Activated CD8-positive, alpha-beta T cell treated with anti-CD3 and anti-CD28 coated beads, Interleukin-2, amount 10 ng/mL, durations not matched to agents 7 days and 5 days (primary cell): ENCODE measurements at places on chromosomes 7 and 10.

GRCh38 chr10:90977855-90978486 lies 57.1 kb upstream of the ANKRD1 start:
- H3K4me3 ChIP-seq, result no peak overlapping the region
- H3K27ac ChIP-seq, result no peak overlapping the region
- H3K27me3 ChIP-seq, result peaks cover 7% of the 10 kb centered on the region
- no peak for DNase-seq
- no peaks in the 10 kb centered on the region for H3K4me1 ChIP-seq
- H3K36me3 ChIP-seq, result no peaks in the 10 kb centered on the region

DNA sequence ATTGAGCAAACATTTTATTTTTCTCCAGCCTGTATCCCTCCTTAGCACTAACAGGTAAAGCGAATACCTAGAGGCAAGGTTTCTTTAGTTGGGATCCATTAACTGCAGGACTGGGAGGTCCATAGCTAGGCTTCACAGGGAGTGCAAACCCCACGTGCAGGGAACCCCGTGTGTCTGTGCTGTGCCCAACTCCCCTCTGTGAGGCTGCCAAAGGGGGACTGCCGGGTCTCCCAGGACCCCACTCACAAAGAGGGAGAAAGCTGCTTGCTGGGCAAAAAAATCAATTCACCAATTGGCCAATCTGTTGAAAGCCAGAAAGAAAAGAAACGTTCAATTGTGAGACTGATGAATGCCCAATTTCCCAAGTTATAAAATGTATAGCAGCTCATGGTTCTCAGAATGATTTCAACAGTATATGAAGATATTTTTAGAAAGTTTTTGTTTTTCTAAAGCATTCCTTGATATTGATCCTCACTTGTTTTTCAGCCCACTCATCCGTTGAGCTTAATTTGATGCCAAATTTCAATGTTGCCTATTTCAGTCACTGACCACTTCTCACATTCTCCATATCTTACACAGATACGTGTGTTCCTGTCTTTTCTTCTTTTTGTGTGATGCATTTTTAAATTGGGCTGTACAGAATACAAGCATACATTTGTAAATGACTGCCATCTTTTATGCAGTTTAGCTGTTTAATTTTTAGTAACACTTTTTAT lies 202.7 kb upstream of the PRSS58 start:
- peaks cover 49% of the 10 kb centered on the region for H3K4me1 ChIP-seq
- no peaks in the 10 kb centered on the region for H3K36me3 ChIP-seq
- no peak for DNase-seq
- no peak overlapping the region for H3K27ac ChIP-seq
- H3K27me3 ChIP-seq, result peaks cover 4% of the 10 kb centered on the region
- no peak overlapping the region for H3K4me3 ChIP-seq

GRCh38 chr7:139111811-139112301 lies 2.3 kb upstream of the ZC3HAV1 start:
- no peaks in the 10 kb centered on the region for H3K27me3 ChIP-seq
- DNase-seq, result no peak
- H3K4me1 ChIP-seq, result peaks cover 31% of the 10 kb centered on the region
- H3K36me3 ChIP-seq, result peaks cover 27% of the 10 kb centered on the region
- peak overlapping the region; percentile 64 for H3K4me3 ChIP-seq

- no peak overlapping the region for H3K4me3 ChIP-seq
- no peaks in the 10 kb centered on the region for H3K4me1 ChIP-seq
Observed at GRCh38 chr10:49837685-49838084, 75.6 kb upstream of the OGDHL start.

DNA sequence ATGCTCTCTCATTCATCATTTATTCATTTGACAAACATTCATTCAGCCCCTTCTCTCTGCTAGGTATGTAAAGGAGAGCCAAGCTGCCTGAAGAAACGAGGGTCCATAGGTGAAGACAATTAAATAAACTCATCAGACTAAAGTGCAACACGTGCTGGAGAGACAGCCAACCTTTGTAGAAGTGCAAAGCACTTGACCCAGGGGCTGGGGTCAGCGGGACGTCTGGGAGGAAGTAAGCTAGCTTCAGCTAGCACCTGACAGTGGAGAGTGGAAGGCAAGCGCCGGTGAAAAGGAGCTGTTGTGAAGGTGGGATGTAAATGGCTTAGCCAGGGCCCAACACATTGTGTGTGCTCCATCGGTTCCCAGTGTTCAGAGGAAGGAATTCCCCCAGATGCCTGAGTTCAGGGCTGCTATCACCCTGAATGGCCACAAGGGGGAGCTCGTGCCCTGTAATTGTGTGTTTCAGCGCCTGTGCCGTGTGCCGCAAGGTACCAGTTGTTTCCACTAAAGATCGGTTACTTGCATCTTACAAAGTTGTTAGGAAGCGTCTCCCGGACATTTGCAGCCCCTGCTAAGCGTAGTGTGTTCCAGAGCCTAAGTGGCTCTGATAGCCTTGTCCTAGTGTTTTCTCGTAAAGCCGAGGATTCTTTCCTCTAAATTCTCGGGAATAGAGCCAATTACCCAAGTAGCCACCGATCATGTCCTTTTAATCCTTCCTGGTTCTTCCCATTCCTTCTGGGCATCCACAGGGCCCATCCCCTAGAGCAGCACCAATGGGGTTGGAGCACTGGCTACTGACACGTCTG lies 30.6 kb downstream of the TLX1 start:
- peaks cover 4% of the 10 kb centered on the region for H3K4me1 ChIP-seq
- no peak overlapping the region for H3K4me3 ChIP-seq
- no peak overlapping the region for H3K27ac ChIP-seq
- DNase-seq, result peak; percentile 77

DNA sequence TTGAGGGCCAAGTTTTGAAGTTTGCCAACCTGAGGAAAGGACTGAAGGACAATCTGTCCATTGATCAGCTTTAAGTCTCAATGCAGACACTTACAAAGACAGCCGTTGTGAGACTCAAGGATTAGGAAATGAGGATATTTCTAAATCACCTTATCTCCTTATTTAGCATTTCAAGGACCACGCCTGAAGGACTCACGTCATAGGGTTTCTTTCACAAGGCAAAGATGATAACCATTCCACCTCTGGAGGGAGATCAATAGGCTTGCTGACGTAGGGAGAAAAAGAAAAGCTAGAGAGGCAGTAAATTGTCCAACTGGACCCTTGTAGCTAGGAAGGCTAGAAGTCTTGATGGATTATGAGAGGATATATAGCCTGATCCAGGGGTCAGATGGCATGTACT lies 3.3 kb upstream of the ASB4 start:
- DNase-seq, result no peak
- no peak overlapping the region for H3K27ac ChIP-seq
- no peak overlapping the region for H3K4me3 ChIP-seq
- H3K27me3 ChIP-seq, result peaks cover 13% of the 10 kb centered on the region
- H3K4me1 ChIP-seq, result no peaks in the 10 kb centered on the region

DNA sequence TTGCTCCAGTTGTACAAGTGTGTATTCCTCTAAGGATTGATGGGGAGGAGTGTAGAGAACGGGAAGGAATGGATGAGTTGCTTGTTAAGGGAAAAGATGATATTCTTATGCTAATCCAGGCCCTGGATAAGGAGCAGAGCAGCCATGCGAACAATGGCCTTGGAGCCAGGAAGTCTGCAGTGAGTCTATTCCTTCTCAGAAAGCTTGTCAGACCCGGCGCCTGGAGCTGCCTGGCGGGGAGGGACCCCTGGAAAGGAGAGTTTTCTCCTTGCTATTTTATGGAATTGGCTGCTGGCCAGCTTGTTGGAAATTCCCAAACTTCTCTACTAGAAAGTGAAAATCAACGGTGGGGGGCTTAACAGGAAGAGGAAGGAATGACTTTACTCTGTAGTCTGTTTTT lies 89.1 kb downstream of the MMRN2 start:
- no peaks in the 10 kb centered on the region for H3K4me1 ChIP-seq
- no peaks in the 10 kb centered on the region for H3K36me3 ChIP-seq
